ENCODE measurements at places on chromosomes 3 and 15. TPM values are rescaled to one million over a fixed set of nuclear protein-coding genes. Genes with fewer than 3 reads are reported as not detected.

- DNase-seq, result no peak
Observed at GRCh38 chr15:94098921-94099573, 132.3 kb upstream of the MCTP2 start.

DNA sequence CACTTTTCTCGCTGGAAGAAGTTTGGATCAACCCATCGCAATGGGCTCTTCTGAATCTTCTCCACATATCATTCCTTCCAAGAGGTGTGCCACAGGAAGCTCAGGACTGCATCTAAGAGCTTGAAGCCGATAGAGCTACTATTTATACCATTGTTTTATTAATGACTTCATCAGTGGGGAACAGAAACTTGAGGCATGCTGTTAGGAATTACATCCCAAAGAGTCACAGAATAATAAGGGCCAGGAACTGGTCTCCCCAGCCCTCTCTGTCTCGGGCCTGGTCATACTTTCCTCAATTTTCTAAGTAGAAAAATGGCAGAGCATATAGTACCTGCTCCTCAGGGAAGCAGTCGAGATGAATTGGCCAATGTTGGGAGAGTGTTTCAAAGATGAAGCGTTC lies 16.9 kb upstream of the C15orf61 start:
- no peak for DNase-seq

DNA sequence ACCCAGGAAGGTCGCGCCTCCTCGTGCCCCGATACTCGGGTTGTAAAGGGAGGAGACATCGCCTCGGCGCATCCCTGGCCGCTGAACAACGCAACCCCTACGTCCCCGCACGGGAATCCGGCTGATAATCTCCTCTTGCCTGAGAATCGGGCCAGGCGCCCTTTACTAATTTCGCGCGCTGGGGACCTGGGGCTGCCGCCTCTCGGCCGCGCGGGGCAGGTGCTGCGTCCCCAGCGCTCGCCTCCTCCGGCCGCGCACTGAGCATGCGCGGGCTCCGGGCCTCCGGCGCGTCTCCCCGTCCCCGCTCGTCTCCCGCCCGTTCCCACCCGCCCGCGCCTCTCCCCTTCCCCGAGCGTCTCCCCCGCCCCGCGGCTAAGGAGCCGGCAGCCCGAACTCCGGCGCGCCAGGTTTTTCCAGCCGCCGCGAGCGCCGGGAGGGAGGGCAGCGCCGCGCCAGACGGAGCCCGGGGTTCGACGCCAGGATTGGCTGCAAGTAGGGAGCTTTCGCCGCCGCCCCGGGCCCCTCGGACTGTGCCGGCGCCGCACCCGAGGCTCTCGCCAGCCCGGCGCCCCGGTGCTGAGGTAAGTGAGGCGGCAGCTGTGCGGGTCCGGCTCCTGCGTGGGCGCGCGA lies at the start of gene CNTN4:
Gene CNTN4, plus strand, starts transcription at position 469 of the 630 bp plus-strand sequence.
- peak; percentile 54 for DNase-seq

DNA sequence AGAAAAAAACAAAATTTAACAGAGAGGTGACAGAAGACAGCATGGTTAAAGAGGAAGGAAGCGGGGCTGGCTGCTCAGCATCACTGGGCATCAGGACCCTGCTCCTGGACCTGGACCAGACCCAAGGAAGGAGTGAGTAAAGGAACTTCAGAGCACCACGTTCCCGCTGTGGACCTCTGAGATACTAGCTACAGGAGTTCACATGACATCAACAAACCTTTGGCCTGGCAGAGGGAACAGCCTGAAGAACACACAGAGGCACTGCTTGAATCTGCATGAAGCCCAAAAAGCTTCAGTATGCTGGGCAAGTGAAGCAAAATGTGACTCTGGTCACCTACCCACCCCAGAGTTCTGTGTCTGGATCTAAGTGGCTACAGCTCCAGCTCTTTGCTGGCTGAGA lies 38.1 kb downstream of the SLC2A2 start:
- DNase-seq, result no peak

GRCh38 chr15:49468481-49468839 lies 45.4 kb downstream of the FGF7 start:
- no peak for DNase-seq

DNA sequence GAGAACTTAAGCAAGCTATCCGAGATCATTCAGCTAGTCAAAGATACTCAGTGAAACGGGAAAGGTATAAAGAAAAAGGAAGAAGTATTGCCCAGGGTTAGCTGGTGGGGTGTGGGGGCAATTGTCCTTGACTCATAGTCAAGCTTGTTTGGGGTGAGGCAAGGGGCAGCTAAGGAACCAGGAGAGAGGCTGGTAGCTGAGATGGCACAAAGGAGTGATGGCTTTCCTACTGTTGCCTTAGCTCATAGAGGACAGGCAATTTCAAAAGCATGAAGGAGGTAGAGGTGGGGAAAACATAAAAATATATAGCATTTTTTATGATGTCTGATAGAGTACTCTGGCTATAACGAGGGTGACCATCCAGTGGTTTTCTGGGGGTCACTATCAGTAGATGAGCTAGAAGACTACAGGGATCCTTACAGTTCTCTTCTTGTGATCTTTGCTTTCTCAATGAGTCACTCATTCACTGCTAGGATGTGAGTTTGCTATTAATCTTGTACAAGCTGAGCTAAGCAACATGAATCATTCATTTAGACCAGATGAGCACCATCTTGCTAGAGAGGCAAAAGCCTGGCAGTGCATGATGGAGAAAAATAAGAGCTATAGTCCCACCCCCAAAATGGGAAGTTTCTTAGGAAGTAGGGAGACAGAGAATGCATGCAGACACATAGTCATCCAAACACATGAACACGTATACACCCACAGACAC lies 207.1 kb upstream of the PFN2 start:
- DNase-seq, result no peak

DNA sequence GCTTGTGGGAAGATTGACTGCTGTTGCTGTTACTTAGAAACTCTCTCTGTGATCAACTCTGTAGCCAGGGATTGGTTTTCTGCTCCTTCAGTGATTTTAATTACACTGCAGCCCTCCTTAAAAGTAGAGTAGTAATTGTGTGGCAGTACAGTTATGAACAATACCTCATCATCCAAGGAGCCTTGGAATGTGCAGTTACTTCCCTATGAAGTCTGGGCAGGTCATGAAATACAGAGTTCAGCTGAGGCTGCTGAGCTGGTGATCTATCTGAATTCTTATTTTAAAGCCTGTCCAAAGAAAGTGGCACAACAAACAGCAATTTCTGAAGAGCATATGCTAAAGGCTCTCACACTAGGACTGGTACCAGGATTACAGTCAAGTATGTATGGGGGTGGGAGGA lies 37.4 kb upstream of the MRPL3 start:
- DNase-seq, result no peak

PLCL2 gene
- total RNA-seq, result 15.2 TPM

RNF7 gene
- total RNA-seq, result 67.3 TPM

SOX2 gene
- total RNA-seq, result not detected
